ENCODE measurements at places on chromosomes 1 and 21.

GRCh38 chr1:5394111-5394510, 598.1 kb downstream of the NPHP4 start:
- DNase-seq: no peak

GRCh38 chr1:187517546-187517945, 688.8 kb downstream of the PLA2G4A start:
- DNase-seq: no peak

GRCh38 chr1:99652881-99653281, 7.0 kb downstream of the PALMD start:
- no peak for DNase-seq

- no peak for DNase-seq
These were observed 654.9 kb upstream of the PKN2 start for GRCh38 chr1:88029142-88029541.

- DNase-seq: no peak
These were observed 4.7 kb downstream of the HUNK start for GRCh38 chr21:31877463-31877957.

Data from Jurkat, Clone E6-1 (cell line).